ENCODE measurements at places on chromosomes 4 and X. TPM values are rescaled to one million over a fixed set of nuclear protein-coding genes. Genes with fewer than 3 reads are reported as not detected.

DNA sequence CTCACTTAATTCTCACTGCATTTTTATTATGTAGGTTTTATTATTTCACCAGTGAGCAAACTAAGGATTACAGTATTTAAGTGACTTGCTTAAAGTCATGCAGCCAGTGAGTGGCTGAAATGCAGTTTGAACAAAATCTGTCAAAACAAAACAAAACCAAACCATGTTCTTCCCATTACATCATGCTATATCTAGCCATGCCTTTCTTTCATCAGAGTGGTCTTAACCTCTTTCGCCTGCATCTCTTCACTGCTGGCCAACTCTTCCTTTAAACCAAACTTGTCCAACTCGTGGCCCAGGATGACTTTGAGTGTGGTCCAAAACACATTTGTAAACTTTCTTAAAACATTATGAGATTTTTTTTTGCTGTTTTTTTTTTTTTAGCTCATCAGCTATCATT is 223.2 kb downstream of the PCDH7 start:
- DNase-seq = peak; percentile 44

The PSAPL1 gene
- total RNA-seq = not detected

- no peak for DNase-seq
Measured at GRCh38 chr4:165540206-165540830, 161.5 kb downstream of the CPE start.

The KLF3 gene
- total RNA-seq = 22.3 TPM

The HTRA3 gene
- total RNA-seq = 9.6 TPM

DNA sequence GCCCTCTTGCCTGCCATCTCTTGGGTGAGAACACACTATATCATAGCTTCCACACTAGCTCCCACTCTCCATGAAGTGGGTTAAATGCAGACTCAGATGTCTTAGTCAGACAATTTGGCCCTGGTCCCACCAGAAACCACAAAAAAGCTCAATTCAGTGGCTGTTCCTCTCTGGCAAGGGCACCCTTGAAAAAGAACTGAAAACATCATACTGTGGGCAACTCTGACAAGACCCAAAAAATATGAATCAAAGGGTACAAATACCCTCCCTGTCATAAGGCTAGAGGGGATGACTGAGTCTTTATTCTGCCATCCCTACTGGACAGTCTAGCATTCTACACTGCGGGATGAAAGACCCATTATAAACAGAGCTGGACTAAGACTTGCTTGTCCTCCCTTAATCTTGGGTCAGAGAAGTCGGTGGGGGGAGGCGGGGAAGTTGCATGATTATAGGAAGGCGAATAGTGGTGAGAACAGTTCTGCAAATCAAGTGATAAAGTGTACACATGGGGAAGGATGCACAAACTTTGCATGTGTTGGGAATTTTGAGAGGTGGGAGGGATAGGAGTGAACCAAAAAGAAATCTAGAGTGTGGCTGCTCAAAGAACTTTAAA is 172.1 kb downstream of the OPHN1 start:
- DNase-seq = peak; percentile 29
